ENCODE measurements at places on chromosomes 16 and 17.

GRCh38 chr16:28925386-28926228 is 569 bp upstream of the RABEP2 start:
- DNase-seq: peak; percentile 60

- DNase-seq: no peak
Observed at GRCh38 chr16:48676836-48677235, 66.9 kb upstream of the N4BP1 start.

DNA sequence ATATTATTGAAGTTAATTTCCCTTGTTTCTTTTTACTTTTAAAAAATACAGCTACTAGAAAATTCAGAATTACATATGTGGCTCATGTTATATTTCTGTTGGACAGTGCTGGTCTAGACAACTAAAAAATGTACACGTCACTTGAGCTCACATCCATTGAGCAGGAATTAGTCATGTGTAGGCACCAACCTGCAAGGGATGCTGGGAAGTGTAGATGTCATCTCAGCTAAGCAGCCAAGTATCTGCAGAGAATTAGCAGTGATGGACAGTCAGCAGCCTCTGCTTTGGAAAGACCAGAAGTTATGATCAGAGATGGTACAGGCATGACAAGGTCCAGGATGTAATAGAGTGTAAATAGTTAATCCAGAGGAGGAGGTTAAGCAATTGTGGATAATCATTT is 87.1 kb upstream of the HS3ST2 start:
- DNase-seq: no peak

GRCh38 chr17:7841915-7842379 is 7.9 kb downstream of the KDM6B start:
- DNase-seq: peak; percentile 87

DNA sequence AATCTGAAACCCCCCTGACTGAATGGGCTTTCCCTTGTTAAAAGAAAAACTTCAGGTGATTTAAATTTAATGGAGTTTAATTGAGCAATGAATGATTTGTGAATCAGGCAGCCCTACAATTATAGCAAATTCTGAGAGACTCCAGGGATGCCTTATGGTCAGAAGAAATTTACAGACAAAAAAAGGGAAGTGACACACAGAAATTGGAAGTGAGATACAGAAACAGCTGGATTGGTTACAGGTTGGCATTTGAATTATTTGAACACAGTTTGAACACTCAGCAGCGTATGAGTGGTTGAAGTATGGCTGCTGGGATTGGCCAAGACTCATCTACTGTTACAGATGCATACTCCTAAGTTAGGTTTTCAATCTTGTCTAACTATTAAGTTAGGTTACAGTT is 19.0 kb upstream of the CPHXL start:
- no peak for DNase-seq

All from inflammatory macrophage (primary cell).